MV-4-11 (cell line): ENCODE measurements at places on chromosomes 5 and 9.
A peak's percentile ranks its signal among the peaks of the same experiment; 100 is the strongest.

- no peak for DNase-seq
Measured at GRCh38 chr5:34012791-34013190, 4.9 kb upstream of the AMACR start.

GRCh38 chr5:172493002-172493401, 38.7 kb upstream of the SH3PXD2B start:
- DNase-seq: no peak

DNA sequence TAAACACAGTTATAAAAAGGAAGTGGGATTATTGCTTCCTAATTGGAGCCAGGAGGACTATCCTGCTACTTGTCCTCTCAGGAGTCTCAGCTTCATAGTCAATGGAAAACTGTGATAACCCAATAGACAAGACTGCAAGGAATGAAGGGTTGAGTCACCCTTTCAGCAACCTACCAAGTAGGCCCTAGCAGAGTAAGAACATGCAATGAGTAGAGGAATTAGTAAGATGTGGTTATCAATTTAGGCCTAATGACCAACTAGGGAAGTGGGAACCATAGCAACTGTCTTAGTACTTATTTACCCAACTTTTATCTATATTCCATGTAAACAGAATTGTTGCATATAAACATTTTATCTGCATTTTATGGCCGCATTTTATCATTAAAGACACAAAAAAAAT, 310.1 kb downstream of the RFX3 start:
- no peak for DNase-seq

DNA sequence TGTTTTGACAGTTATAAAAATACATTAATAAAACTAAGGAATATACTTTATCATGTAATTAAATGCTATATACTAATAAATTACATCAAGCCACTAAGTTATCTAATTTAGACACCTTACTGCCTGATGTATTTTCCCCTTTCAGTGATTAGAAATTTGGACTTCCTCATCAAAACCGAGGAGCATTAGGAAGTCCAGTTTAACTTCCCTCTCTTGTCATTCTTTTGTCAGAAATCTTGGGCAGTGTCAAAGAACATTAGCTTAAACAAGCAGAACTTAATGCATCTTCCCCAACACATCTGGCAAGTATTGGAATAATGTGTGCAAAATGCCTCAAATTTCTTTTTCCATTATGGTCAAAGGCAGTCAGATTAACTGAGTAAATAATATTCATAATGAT, 81.6 kb downstream of the PLPP1 start:
- no peak for DNase-seq

DNA sequence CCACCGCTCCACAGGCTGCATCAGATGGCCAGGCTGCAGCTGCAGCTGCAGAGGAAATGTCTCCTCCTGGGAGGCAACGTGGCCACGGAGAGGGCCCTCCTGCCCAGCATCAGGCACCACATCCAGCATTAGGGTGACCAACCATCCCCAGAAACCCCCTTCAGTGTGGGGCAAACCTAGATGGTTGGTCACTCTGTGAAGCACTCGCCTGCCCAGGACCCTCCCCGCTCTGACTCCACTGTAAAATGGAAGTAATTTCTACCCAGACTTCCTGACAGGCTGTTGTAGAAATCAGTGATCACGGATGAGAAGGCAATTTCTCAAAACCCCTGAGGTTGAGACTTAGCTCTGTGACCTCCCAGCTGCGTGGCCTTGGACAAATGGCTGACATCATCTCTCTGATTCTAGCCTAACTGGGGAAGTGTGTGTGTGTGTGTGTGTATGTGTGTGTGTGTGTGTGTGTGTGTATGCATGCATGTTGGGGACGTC, 31.6 kb downstream of the B4GALT1 start:
- peak; percentile 76 for DNase-seq

- no peak for DNase-seq
Measured at GRCh38 chr5:63247651-63248050, 669.0 kb downstream of the LRRC70 start.

DNA sequence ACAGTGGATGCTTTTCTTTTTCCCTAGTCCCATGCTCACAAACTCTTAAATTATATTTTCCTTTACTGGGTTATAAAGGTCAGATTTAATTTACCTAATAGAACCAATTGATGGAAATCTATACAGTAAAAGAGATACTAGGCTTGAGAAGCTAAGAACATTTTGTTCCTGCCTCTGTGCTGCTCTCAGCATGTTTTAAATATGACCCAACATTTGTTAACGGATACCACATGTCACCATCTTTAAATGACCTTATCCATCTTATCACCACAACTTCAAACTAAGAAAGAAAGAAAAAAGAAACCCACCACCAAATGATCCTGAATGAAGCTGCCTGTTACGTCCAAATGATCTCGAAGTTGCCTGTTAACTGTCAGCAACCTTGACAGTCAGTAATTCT, 334.7 kb upstream of the ZNF608 start:
- no peak for DNase-seq

GRCh38 chr9:129026442-129027223, 1.5 kb downstream of the SH3GLB2 start:
- no peak for DNase-seq

DNA sequence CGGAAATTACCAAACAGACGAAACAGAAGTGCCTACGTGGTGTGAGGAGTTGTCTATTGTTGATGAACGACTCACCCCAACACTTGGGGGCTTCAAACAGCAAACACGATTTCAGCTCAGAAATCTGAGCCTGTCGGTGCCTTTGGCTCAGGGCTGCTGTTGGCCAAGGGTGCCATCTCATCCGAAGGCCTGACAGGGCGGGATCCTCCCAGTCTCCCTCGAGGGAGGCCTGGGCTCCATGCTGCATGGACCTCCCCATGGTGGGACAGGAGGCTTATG, 1.3 kb downstream of the LRRC14B start:
- DNase-seq: no peak

DNA sequence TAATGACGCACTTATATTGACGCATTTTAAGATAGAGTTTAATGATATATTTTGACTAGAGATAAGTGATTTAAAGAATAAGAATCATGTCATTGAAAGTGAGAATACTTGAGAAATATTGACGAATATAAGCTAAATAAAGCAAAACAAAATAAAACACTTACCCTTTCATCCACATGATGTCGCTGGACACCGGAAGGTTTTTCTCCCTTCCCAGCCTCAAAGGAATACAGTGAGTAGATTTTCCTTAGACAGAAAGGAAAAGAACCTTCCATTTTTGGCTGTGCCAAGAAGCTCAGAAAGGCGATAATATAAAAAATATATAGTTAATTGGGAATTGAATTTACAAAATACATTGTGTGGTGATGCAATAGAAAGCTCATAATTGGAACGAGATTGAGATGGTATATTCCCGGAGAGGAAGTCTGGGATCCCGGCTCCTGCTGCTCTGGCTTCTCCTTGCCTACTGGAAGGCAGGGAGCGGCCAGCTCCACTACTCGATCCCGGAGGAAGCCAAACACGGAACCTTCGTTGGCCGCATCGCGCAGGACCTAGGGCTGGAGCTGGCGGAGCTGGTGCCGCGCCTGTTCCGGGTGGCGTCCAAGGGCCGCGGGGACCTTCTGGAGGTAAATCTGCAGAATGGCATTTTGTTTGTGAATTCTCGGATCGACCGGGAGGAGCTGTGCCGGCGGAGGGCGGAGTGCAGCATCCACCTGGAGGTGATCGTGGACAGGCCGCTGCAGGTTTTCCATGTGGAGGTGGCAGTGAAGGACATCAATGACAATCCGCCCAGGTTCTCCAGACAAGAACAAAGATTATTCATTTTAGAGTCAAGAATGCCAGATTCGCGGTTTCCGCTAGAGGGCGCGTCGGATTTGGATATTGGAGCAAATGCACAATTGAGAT, at the start of gene PCDHA5:
PCDHA5 (plus strand) TSS at position 239 of the 906 bp plus-strand sequence.
- no peak for DNase-seq

DNA sequence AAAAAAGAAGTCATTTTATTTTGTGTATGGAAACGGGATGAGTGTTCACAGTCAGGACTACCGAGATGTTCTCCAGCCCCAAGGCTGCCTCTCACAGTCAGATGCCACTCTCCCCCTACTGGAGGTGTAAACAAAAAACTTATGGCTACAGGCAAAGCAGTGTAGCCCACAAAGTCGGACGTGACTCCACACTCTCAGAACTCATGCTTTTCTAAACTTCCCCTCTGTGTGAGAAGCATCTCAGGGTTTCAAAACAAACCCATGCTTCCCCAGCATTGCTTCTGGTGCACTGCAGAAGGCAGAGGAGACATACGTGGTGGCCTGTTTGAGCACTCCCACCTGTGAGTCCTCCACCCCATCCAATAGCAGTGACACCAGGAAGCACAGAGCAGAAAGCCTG, 580.3 kb downstream of the BNC2 start:
- DNase-seq: peak; percentile 47

DNA sequence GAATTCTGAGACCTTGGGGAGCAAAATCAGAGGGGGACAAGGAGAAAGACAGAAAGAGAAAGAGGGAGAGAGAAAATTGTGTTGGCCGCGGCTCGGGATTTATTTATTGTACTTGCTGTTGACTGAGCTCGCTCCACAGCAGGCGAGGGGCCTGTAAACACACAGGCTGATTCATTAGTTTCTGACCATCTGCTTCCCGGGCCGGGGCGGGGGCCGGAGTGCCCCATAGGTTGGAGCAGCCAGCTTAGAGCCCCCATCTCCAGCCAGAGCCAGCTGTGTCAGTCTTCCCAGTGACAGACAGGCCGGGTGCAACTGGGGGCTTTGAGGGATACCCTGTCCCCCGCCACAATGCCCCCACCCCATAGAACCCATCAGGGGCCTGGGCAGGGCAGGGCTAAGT, 30.9 kb downstream of the NTNG2 start:
- DNase-seq: no peak

DNA sequence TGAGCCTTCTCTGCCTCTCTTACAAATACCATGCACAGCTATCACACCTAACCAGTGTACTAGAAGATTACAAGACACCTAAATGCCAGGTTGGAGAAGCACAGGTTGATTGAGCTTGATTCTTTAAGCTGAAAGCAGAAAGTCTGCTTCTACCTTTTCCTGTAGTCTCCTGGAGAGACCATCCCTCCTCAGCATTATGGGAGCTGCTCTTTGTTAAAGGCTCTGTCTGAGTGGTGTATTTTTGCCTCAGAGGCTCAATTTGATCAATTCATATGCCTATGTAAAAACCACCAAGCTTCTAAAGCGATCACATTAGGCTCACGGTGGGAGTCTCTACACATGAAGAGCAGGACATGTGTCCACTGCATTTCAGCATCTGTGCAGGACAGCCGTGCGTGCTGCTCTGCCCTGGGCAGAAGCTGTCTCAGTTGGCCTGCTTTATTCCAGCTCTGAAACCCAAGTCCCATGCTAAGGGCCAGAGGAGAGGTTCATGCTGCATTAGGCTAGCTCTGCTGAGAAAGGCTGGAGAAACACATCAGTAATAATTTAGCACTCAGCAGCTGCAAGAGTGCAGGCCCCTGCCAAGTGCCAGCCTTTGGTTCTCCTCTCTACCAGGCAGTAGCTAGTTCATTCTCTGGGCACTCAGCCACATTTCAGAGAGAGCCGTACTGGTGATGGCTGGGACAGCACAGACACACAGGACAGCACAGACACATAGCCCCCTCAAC, 41.7 kb downstream of the TMEM167A start:
- DNase-seq: no peak

GRCh38 chr9:104853159-104853558, 74.8 kb downstream of the ABCA1 start:
- no peak for DNase-seq

DNA sequence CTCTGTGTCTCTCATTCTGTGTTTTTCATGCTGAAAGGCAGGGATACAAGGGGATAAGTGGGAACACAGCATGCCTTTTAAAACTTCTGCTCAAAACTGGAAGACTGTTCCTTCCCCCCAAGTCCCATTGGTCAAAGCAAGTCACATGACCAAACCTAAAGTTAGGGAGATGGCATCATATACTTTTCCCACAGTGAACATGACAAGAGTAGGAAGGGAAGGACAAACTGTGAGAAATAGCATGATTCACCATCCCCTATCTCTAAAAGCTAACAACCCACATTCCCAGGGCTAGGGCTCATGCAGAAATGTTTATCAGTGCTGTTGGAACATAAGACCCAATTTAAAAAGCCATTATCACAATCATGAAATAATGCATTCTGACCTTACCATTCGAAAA, 24.2 kb upstream of the SHISAL2B start:
- peak; percentile 15 for DNase-seq

DNA sequence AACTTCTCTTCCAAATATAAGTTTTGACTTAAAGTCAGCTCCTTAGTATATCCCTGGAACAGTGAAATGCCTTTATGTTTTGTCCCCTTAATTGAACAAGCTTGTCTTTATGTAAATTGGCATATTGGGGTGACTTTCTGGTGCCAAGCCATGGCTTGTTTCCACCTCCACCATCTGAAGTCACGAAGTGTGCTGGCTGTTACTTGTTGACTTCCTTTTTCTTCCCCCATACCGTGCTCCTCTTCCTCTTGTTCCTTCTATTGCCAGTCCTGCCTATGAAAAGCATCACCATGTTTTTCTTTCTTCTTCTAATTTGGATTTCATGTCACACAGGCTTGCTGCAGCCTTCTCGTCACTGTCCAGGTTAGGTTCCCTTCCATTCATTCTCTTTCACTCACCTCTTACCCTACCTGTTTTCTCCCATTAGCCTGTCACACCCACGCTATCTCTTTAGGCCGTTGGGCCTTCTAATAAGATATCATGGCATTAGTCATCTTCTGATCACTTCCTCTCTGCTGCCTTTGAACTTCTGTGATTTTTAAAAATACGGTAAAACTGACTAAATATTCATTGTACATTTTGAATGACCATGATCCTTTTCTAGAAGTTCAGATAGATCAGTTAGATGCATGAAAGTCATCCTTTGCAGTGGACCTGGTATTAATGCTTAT, 48.1 kb downstream of the IQGAP2 start:
- peak; percentile 45 for DNase-seq

- DNase-seq: peak; percentile 21
Measured at GRCh38 chr5:77087484-77088261, 588 bp upstream of the ZBED3 start.

DNA sequence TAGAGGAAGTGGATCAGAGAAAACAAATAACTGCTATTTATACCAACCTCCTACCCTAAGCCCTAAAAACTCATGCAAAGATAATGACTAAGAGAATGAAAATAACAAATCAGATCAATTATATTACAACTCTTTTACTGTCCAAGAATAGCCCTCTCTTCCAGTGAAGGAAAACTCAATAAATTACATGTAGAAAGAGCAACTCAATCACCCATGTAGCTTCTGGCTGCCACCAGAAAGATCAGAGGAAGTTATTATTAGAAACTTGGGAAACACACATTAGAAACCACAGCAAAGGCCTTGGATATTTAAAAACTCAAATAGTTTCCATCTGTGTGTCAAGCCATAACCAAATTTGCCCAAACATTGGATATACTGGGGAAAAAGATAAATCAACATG, 134.0 kb upstream of the TARS1 start:
- DNase-seq: peak; percentile 26

- DNase-seq: no peak
Measured at GRCh38 chr5:99243111-99243510, 314.3 kb upstream of the CHD1 start.

DNA sequence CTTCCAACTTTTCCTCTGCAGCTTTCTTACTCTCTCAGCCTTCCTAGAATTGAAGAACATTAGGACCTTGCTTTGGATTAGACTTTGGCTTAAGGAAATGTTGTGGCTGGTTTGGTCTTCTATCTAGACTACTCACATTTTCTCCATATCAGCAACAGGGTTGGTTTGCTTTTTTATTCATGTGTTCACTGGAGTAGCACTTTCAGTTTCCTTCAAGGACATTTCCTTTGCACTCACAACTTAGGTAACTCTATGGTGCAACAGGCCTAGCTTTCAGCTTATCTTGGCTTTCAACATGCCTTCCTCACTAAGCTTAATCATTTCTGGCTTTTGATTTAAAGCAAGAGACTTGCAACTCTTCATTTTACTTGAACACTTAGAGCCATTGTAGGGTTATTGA, 153.1 kb downstream of the CCDC192 start:
- DNase-seq: peak; percentile 52

GRCh38 chr9:91937727-91938126, 12.3 kb downstream of the ROR2 start:
- DNase-seq: no peak
